ENCODE measurements at places on chromosomes 4 and X. TPM values are rescaled to one million over a fixed set of nuclear protein-coding genes. Genes with fewer than 3 reads are reported as not detected.

Gene GAGE12E
- not detected for total RNA-seq

Gene MAGEA12
- not detected for total RNA-seq

Gene DUSP21
- not detected for total RNA-seq

Gene DKC1
- 58.6 TPM for total RNA-seq

Gene YY2
- total RNA-seq: 1.2 TPM

Gene SAGE1
- not detected for total RNA-seq

Gene ART3
- not detected for total RNA-seq

Gene MFAP3L
- total RNA-seq: 0.59 TPM

Gene MAOB
- not detected for total RNA-seq

Gene SSX4B
- not detected for total RNA-seq

Gene SYTL4
- total RNA-seq: not detected

Gene GAGE12F
- not detected for total RNA-seq

Gene NEXMIF
- total RNA-seq: 1.3 TPM

Gene HTN1
- total RNA-seq: not detected

Gene GUCY1B1
- total RNA-seq: not detected

Gene TCEAL7
- not detected for total RNA-seq

Gene NPY2R
- not detected for total RNA-seq

Gene NXF3
- not detected for total RNA-seq

Data from CD4-positive, alpha-beta T cell (primary cell).